ENCODE measurements at places on chromosomes 11 and 22.
A peak's percentile ranks its signal among the peaks of the same experiment; 100 is the strongest.

DNA sequence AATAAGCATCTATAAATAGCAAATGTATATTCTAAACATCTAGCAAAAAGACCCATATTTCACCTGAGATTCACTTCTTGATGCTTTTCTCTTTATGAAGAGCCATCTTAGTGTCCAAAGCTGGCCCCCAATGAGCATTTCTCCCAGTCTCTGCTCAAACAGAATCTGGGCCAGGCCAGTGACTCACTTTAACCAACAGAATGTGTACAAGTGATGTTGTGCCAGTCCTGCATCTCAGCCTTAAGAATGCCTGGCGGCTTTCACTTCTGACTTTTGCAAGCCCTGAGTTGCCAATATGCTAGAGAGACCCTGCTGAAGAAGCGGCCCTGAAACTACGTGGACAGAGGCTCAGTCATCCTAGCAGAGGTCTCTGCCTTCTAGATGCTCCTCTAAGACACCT, 6.9 kb upstream of the COPB1 start:
- no peak for DNase-seq

DNA sequence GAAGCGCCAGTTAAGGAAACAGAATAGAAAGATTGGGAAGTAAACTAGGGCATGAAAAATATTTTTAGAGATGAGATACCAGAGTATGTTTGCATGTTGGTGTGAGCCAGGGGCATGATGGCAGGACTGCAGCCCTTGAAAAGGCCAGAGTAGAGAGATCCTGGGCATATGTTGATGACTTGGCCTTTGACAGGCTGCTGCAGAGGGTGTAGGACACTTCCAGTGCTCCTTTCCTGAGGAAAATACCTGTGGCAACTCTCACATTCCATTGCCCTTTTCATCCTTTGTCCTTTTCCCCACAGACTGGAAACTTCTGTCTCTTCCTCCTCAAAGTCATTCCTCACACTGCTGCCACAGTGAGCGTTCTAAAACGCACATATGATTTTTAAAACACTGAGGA, 150.7 kb upstream of the CCDC90B start:
- DNase-seq: no peak

DNA sequence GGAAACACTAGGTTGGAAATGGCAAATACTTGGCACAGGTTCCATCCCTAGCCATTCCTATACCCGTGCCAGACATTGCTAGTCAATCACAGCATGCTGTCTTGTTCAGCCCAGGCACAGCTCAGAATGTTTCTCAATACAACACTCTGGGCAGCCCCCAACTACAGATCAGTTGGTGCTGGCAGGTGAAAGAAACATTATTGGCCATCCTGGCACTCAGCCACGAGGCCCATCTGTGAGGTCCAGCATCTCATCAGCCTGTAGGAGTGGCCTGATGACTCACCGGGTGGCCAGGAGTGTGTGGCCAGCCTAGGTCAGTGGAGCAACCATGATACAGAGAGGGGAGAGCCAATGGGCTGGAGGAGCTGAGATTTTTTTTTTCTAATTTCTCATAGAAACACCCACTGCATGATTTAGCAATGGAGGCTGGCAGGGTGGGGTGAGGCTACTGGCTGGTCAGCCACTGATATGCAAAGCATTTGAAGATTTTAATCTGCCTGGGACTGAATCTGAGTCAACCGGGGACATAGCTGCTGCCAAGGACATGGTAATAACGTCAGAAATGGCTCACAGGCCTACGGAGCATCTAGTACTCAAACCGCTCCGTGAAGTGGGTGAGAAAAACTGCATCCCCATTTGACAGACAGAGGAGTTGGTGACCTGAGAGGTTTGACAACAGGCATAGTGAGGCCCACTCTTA, 5.4 kb downstream of the MYO18B start:
- peak; percentile 94 for DNase-seq

- no peak for DNase-seq
These were observed 13.2 kb downstream of the C11orf87 start for GRCh38 chr11:109435121-109435742.

GRCh38 chr11:35998634-35999033, 54.8 kb downstream of the LDLRAD3 start:
- DNase-seq: no peak

DNA sequence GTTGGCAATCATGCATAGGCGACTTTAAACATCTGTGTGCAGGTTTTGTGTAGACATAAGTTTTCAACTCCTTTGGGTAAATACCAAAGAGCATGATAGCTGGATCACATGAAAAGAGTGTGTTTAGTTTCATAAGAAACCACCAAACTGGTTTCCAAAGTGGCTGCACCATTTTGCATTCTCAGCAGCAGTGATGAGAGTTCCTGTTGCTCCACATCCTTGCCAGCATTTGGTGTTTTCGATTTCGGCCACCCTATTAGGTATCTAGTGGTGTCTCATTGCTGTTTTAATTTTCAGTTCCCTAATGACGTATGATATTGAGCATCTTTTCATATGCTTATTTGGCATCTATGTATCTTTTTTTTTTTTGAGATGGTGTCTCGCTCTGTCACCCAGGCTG, 62.8 kb upstream of the CCND1 start:
- no peak for DNase-seq

GRCh38 chr11:102883141-102883540, 8.4 kb upstream of the MMP12 start:
- no peak for DNase-seq

DNA sequence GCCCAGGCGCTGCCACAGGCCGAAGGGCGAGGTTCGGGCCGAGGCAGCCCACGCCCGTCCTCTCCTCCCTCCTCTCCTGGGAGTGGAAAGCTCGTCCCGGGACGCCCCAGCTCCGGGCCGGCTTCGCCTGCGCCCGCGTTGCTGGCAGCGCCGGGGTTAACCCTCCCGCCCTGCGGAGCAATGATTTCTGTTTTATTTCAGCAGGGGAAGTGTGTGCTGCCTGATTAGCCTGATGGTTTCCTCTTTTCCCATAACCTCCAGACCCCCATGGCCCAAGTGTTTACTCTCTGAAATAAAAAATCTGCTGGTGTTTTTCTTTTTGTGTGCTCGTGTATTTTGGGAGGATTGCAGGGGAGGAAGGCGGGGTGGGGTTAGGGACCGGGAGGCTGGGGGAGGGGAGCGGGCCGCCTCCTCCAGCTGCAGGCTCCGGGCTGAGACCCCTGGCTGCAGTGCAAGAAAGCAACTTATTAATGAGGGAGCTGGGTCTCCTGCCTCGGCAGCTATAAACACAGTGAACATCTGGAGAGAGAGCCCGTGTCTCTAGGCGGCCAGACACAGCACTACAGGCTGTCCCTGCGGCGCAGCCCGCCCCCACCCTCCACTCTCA, 38.6 kb downstream of the ETS1 start:
- DNase-seq: no peak

- no peak for DNase-seq
These were observed 22.6 kb downstream of the ACO2 start for GRCh38 chr22:41491374-41492100.

GRCh38 chr22:42282943-42283277, 12.5 kb upstream of the TCF20 start:
- DNase-seq: no peak

DNA sequence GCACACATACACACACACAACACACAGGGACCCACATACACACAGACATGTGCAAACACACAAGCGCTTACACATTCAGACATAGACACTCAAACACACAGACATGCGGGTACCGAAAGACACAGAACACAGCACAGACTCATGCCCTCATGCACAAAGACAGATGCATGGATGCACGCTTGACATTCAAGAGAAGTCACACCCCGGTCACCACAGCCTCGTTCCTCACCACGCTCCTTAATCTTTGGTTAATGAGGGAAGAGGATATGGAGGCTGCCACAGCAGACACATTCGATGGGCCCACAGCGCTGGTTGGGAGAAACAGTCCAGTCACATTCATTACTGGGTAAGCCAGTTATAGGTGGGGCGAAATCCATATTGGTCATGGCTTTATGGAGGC, 51.9 kb upstream of the EIF3D start:
- DNase-seq: no peak

- DNase-seq: no peak
These were observed 57.4 kb upstream of the WNT11 start for GRCh38 chr11:76263657-76264056.

GRCh38 chr11:125357551-125357950, 138.5 kb downstream of the FEZ1 start:
- no peak for DNase-seq

- DNase-seq: no peak
These were observed 26.8 kb downstream of the PAK1 start for GRCh38 chr11:77446911-77447629.

DNA sequence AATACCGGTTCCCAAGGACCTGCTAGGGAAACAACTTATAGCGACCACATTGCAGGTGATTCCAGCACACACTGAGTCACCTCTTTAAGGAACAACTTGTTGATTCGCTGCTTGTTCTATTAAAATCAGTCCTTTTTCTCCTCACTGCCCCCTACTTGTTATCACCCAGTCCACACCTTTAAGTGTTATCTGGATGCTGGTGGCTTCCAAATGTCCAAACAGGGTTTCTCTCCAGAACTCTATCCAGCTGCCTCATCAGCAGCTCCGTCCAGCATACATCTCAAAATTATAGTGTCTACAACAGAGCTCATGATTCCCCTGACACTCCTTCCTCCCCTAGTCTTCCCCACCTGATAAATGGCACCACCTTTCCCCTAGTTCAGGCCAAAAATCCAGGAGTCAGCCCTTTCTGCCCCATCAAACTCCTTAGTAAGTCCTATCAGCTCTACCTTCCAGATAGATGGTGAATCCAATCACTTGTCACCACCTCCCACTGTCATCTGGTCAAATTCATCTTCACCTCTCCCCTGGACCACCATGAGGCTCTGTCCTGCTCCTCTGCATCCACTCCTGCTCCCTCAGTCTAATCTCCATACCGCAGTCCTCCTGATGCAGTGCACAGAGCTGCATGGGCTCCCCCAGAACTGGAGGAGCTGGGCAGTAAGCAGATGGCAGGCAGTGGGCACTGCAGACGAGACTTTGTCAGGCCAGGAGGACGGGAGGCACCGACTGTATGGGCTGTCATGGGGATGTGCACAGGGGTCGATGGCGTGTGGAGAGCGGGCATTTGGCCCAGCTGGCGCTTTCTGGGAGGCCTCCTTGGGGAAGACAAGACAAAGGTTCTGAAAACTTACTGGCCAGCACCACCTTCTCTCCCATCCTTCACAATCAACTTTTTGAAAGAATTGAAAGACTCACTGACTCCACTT, 19.3 kb downstream of the IL10RA start:
- no peak for DNase-seq

- peak; percentile 88 for DNase-seq
These were observed 489 bp downstream of the NUP98 start for GRCh38 chr11:3796801-3797328.

DNA sequence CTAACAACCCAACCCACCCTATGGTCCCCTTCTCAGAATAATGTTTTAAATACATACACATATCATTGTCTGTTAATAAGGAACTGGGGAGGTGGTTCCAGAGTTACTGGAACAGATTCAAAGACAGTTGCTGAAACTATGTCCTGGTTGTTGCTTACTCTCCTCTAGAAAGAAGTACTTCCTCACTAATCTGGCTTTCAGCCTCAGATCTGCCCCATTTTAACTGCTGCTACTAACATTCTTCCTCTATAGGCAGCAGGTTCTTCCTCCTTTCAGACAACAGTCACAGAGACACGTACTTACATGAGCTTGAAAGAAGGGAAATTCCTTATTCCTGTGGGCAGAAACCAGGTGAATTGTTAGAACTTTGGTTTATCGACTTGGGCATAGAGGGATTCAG, 8.1 kb upstream of the NEU3 start:
- no peak for DNase-seq

DNA sequence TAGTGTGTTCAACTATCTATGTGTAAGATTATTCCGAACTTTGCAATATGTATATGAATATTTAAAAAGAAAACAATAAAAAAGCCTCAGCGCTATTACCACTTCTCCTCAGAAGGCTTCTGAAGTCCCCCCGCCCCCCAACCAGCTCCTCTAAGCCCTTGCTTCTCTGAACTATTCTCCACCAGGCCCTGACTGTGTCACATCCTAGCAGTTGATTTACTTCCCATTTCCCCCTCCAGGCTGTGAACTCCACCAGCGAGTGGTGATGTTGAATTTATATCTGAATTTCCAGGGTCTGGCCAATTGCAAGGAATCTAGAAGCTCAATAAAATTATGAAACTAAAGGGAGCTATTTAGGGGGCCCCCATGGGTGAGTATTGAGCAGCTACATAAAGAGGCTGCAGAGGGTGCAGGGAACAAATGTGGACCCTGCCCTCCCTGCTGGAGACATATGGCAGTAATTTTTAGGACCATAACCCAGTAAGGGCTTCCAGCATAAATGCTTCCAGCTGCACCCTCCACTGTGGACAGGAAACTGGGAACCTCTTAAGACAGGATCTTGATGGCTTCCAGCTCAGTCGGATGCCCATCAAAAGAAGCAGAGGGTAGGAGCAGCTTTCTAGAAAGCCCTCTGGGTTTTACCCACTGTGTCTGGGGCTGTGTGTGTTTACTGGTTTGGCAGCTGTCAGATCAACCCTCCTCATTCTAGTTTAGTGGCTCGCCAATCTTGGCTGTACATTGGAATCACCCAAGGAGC, 81.4 kb downstream of the TIMP3 start:
- DNase-seq: no peak

GRCh38 chr22:20531404-20532201, 24.2 kb downstream of the MED15 start:
- peak; percentile 85 for DNase-seq

- DNase-seq: no peak
These were observed 1487.5 kb downstream of the BRD1 start for GRCh38 chr22:48340191-48340590.

DNA sequence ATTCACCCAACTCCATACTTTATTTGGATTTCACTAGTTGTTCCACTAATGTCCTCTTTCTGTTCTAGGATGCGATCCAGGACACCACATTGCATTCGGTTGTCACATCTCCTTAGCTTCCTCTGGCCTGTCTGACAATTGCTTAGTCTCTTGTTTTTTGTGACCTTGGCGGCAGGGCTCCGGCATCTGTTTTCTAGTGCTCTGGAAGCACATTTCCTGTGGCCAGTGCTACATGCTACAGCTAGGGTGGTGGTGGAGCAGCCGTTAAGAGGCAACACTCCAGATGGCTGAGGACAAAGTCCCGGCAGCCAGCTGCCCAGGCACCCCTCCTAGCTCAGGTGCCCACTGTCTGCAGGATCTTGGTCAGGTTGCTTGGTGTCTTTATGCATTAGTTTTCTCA, 6.8 kb downstream of the STX3 start:
- DNase-seq: no peak

GRCh38 chr11:110812086-110812733, 100.0 kb upstream of the ARHGAP20 start:
- no peak for DNase-seq

DNA sequence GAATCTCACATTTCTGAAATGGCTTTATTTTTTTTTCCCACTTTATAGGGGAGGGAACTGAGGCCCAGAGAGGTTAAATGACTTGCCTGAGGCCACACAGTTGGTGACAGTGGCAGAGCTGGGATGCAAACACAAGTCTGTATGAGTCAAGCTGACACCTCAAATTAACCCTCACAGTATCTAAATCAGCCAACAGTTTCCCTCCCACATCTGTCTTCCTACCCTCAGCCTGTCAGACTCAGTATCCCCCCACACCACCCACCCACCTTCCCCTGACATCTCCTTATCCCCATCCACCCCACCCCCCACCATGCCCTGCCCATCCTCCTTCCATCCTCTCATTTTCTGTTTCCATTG, 95.2 kb downstream of the TP53I11 start:
- no peak for DNase-seq

GRCh38 chr22:29623553-29624169, 20.2 kb downstream of the NF2 start:
- no peak for DNase-seq
